ENCODE measurements at places on chromosomes 6 and 20.

- DNase-seq, result no peak
Observed at GRCh38 chr20:50110141-50111047, 2.6 kb downstream of the UBE2V1 start.

GRCh38 chr6:44615621-44616020 is 228.1 kb downstream of the CDC5L start:
- no peak for DNase-seq

DNA sequence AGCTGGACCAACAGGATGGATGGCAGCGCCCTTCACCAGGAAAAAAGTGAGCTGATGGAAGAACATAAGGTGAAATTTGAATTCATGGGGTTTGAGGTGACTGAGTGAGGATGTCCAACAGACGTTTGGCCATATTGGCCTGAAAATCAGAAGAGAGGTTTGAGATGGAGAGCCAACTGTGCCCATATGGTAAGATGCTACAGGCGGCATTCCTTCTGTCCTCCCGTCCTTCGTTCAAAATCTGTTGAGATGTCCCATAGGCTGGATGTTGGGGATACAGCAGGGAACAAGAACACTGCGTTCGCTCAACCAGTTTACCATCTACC is 468 bp upstream of the CMTR1 start:
- DNase-seq, result no peak

- DNase-seq, result no peak
Observed at GRCh38 chr6:111478064-111478476, 4.9 kb downstream of the REV3L start.

- no peak for DNase-seq
Observed at GRCh38 chr6:87623248-87623647, 33.3 kb downstream of the ORC3 start.

GRCh38 chr6:85004361-85004995 is 240.1 kb upstream of the TBX18 start:
- DNase-seq, result no peak

- no peak for DNase-seq
Observed at GRCh38 chr6:15131651-15132061, 114.2 kb upstream of the JARID2 start.

- no peak for DNase-seq
Observed at GRCh38 chr6:3650959-3651697, 100.4 kb downstream of the PXDC1 start.

DNA sequence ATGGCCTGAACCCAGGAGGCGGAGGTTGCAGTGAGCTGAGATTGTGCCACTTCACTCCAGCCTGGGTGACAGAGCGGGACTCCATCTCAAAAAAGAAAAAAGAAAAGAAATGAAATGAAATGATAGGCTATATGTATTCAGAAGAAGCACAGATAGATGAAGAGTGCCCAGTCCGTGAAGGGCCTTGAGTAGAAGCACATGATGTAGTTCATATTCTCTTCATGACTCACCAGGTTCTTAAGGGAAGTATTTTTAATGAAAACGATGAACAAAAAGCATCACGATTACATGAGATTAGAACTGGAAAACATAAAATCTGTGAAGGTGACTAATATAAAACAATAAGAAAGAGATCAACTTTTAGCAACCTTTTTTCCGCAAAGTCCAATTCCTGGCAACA is 29.8 kb downstream of the TPD52L1 start:
- DNase-seq, result no peak

DNA sequence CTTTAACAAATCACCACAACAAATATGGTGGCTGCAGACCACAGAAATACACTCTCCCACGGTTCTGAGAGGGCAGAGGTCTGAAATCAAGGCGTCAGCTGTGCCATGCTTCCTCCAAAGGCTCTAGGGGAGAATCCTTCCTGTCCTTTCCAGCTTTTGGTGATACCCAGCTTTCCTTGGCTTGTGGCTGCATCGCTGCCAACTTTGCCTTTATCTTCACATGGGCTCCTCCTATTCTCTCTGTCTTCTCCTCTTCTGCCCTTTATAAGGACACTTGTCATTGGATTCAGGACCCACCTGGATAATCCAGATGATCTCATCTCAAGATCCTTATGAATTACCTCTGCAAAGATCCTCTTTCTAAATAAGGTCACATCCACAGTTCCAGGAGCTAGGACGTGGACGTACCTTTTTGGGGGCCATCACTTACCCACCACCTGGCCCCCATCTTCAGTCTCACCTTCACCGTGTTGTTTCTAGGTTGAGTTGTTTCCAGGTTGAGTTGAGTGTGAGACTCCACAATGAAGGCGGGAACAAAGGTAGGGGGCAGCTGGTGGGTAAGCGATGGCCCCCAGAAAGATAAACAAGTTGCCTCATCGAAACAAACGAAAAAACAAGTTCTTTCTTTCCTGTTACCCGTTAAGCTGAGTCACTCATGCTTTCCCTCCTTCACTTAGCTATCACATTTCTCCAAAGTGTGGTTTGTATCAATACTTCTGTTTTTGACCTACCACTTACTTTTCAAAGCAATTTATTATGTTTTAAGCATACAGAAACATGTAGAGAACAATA is 68.9 kb upstream of the SLC22A16 start:
- DNase-seq, result no peak

GRCh38 chr6:40889137-40889832 is 149.7 kb downstream of the UNC5CL start:
- DNase-seq, result no peak

DNA sequence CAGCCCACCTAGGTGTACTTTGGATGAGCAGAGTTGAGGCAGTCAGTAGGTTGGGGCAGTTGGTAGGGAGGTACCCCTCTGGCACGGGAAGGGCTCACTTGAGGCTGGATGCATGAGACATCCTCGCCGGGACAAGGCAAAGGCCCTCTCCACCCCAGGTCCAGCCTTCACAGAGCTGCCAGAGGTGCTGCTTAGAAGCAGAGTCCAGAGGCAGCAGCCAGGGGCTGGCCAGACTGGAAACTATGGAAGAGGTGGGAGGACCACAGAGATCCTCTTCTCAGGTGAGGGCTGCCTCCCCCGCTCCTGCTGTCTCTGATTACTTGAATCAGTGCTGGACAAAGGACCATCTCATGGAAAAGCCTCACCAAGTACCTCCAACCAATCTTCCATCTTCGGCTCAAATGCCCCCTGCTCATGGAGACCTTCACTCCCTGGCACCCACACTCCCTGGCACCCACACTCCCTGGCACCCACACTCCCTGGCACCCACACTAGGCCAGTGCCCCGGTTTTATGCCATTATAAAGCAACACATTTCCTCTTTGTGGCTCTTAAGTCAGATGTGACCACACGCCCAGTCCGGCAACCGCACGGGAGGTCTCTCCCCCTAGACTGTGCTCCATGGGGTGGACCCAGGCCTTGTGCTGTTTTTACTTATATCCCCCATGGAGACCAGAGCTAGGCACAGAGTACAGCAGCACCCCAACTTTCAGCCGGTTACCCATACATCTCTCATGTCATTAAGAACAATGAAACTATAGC is 100.1 kb downstream of the YTHDF1 start:
- no peak for DNase-seq
